ENCODE measurements at places on chromosomes 16 and 17.

DNA sequence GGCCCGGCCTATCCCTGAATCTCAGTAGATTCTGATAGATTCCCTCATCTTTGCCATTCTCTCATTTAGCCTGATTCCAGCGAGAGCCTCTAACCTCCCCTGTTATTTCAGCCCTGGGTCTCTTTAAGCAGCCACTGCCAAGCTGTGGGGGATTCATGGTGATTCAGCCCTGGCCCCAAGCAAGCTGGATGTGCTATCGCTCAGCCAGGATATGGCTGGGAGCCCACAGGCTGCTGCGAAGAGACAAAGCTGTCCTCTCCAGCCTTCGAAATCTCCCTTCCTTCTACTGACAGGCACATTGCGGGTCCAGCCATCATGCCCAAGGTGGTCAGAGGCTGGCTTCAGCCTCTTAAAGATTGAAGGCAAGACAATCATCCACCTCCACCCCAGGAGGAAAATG is 394.1 kb downstream of the SOX9 start:
- no peak for DNase-seq

DNA sequence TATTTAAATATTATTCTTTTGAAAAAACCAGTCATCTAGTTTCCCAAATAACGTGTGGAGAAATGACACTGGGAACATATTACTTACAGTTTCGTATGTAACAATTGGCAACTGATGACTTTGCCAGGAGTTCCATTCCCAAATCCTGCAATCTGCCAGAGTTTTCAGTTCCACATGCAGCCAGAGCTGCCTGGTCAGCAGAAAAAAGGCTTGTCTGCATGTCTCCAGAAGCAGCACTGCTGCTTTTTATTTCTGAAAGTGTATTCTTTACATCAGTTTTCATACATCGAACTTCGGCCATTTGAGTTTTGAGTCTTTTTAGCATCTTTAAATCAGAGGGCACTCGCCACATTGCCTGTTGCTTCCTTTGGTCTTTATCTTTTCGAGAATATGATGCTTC is 78.4 kb downstream of the TRIM37 start:
- DNase-seq: no peak

DNA sequence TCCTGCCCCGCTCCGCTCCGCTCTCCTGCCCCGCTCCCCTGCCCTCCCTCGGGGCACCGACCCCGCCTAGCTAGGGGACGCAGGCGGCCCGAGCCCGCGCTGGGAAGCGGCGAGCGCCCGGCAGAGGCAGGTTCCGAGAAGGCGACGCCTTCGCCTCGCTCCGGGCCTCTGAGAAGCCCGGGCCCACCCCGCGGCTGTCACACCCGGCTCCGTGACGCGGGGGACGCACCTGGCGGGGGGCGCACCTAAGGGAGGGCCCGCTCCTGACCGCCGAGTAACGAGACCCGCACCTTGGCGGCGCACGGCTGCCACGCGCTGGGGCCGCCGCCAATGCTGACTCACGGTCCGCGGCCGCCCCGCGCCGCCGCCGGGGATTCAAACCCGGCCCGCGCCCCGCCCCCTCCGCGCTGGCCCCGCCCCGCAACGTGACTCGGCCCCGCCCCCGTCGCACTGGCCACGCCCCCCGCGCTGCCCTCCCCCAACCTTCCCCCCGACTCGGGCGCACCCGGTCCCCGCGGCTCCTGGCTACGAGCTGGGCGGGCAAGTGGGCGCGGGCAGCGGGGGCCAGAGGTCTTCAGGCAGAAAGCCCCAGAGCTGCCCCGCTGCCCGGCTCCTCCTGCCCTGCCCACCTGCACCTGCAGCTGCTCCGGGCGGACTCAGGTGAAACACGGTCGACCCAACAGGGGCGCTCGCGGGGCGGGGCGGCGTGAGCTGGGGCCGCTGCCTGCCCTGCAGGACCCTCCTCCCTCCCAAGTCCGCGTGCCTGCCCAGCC is 27.8 kb downstream of the GNPTG start:
- DNase-seq: peak; percentile 93

DNA sequence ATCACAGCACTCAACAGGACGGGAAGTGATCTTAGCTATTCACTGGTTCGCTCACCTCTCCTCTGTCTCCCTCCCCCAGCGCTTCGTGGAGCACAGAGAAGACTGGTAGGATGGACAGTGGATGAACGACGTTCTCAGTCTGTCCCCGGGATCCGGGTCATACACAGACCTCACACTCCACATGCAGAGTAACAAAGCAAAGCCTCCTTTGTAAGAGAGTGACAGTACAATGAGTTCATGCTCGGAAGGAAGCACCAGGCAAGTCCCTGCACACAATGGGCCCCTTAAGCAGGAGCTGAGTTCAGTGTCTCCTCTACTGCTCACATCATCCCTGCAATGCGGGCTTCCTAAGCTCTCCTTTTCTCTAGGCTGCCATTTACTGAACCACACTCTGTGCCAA is 356.9 kb downstream of the C16orf95 start:
- no peak for DNase-seq

DNA sequence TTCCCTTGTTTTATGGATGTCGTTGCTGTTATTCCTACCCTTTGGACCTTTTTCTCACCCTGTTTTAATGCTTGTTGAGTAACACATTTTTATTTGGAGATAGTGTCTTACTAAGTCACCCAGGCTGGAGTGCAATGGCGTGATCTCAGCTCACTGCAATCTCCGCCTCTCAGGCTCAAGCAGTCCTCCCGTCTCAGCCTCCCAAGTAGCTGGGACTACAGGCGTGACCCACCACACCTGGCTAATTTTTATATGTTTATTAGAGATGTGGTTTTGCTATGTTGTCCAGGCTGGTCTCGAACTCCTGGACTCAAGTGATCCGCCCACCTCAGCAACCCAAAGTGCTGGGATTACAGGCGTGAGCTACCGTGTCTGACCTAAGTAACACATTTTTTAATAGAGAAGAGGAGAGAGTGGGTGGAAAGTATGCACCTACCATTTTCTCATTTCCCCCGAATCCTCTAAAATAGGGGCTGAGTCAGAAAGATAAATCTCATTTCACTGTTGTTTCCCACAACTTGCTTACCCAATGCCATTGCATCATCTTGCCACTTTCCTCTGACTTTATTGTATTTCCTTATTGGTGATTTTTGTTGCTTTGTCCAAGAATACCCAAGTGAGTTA is 7.0 kb downstream of the DHX40 start:
- no peak for DNase-seq

DNA sequence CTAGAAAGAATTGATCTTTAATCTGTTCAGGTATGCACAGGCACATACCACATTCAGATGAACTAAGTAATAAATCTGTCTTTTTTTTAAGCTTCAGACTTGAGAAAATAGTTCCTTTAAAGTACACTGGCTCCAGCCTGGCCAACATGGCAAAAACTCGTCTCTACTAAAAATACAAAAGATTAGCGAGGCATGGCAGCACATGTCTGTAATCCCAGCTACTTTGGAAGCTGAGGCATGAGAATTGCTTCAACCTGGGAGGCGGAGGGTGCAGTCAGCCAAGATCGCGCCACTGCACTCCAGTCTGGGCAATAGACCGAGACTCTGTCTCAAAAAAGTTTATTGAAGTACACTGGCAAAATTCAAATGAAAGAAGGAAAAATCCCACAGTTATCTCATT is 111.0 kb upstream of the NETO2 start:
- DNase-seq: no peak

- DNase-seq: no peak
Observed at GRCh38 chr17:8133941-8134340, 10.0 kb upstream of the HES7 start.

DNA sequence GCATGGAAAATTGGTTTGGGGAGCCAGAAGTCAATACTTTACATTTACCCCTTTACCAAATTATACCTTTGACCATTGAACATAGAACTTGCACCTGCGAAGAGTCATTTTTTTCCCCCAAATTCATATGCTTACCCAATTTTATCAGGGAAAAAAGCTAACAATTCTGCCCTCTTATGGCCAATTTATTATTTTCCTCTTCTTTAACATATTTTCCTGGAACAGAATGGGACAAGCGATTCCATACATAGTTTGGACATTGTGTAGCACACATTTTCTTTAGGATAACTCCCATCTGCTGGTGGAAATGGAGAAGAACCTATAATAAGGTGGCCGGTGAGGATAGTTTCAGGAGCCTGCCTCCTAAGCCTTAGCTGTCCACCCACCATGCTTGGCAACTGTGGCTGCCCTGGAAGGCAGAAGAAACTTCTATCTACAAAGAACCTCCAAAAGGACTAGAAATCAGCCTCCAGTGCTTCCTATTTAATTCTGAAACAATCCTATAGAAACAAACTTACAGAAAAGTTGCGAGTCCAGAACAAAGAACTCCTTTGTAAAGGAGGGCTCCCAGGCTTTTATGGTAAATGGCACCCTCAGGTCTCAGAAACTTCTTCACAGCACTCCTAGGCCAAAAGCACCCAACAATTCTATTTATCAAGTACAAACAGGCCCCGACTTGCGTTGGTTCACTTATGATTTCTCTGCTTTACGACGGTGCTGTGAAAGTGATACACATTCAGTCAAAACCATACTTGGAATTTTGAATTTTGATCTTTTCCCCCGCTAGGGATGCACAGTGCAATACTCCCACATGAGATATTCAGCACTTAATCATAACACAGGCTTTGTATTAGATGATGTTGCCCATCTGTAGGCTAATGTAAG is 64.1 kb upstream of the CACNG4 start:
- no peak for DNase-seq

DNA sequence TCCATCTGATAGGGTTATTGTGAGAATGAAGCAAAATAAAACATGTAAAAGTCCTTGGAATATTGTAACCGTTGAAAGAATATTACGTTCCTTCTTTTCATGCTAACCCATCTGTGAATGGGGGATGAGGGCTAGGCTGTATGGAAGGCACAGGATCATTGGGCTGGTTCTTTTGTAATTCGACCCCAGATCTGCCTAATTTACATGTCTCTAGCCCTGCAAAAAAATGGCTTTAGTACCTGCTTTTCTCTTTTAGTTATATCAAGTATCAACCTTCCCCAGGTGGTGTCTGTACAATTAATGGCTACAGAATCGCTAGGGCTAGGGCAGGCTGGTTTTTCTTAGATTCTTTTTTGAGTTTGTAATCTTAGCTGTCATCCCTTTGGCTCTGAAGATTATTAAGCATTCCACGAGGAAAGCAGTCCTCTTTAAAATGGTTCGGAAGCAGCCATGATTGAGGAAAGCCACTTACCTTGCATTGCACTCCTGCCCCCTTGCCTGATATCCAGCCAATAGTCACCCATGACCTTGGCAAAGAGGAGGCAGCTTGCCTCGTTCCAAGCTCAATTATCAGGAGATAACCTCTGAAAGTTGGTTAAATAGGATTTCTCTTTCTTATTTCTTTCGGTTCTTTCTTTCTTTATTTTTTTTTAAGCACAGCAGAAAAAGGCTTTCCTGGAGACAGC is 153.9 kb upstream of the ZKSCAN2 start:
- no peak for DNase-seq

GRCh38 chr17:82449883-82450356 is 632 bp downstream of the CYBC1 start:
- no peak for DNase-seq

GRCh38 chr16:81127051-81127450 is 30.9 kb upstream of the GCSH start:
- no peak for DNase-seq

DNA sequence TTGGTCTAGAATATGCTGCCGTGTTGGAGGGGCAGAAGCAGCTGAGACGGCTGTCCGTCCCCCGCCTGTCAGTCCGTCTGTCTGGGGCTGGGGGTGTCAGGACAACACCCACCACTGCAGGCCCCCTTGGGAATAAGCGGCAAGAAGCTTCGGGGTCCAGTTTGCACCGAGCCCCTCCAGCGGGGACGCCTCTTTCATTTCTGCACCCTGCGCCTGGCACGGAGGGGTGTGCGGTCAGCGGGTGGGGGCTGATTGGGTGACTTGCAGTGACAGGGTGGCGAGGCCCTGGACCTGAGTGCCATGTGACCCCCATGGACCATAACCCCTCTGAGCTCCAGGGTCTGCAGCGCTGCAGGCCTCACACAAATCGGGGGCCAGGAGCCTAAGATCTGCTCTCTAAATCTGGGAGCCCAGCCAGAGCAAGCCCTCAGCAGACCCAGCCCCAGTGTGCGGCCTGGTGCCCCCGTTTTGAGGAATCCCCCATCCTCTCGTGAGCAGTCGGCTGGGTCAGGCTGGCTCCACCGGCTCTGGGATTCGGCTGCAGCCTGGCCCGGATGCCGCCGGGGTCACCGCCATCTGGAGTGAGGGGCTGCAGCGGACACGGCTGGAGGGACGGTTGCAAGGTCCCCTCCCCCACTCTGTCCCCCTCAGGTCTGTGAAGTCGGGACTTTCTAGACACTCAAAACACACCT is 8.3 kb downstream of the CBFA2T3 start:
- DNase-seq: no peak

DNA sequence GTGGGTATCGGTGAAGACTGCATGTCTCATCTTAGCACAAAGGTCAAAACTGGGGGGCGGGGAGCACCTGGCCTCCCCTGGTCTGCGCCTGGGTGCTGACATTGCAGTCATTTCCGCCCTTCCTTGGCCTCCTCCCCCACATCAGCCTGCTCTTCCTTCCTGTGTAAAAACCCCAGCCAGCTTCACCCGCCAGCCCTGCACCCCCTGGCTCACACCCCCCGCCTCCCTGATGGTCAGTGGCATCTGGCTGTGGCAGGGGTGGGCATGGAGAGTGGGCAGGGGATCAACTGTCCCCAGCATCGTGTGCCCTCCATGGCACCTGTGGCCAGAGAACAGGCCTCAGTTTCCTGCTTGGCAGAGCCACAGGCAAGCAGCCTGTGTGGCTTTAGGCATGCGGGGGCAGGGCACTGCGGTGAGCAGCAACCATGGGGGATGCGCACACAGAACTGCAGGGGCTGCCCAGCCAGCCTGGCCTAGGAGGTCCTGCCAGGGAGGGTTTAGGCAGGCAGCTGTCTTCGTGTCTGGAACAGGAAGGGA is 26.5 kb upstream of the LASP1NB start:
- DNase-seq: peak; percentile 88

DNA sequence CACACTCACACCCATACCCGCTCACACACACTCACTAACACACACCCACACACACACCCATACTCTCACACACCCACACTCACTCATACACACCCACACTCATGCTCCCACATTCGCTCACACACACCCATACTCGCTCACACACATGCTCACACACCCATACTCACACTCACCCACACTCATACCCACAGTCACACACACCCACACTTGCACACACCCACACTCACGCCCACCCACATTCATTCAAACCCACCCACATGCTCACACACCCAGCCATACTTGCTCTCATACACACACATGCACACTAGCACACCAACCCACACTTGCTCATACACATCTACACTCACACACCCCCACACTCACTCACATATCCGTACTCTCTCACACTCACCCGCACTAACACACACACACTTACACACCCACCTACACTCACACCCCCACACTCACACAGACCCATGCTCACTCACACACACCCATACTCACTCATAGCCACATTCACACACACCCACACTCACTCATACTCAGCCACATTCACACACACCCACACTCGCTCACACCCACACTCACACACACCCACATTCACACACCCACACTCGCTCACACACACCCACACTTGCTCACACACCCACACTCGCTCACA is 322.4 kb upstream of the N4BP1 start:
- DNase-seq: no peak

All from activated CD8-positive, alpha-beta memory T cell treated with anti-CD3 and anti-CD28 coated beads, Interleukin-2, amount 50 U/mL, for 48 hours (primary cell).